ENCODE measurements at places on chromosomes 7 and 10.

- no peak for DNase-seq
Measured at GRCh38 chr7:155440018-155440410, 17.9 kb upstream of the EN2 start.

DNA sequence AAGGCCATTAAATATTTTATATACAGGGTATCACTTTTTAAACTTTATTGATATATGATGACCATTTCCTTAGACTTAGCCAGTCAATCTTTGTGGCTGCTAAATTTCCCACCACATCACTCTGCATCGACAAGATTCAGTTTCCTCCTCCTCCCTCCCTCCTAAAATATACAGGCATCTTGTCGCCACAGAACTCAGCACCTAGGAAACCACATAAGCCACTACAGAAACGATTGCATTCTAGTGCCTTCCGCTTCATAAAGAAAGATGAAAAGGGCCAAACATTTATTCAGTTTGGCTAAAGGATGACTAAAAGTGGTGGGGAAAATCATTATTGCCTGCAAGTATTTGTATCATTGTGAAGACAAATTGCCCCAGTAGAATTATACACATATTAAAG, 30.7 kb downstream of the ERCC6 start:
- peak; percentile 5 for DNase-seq

DNA sequence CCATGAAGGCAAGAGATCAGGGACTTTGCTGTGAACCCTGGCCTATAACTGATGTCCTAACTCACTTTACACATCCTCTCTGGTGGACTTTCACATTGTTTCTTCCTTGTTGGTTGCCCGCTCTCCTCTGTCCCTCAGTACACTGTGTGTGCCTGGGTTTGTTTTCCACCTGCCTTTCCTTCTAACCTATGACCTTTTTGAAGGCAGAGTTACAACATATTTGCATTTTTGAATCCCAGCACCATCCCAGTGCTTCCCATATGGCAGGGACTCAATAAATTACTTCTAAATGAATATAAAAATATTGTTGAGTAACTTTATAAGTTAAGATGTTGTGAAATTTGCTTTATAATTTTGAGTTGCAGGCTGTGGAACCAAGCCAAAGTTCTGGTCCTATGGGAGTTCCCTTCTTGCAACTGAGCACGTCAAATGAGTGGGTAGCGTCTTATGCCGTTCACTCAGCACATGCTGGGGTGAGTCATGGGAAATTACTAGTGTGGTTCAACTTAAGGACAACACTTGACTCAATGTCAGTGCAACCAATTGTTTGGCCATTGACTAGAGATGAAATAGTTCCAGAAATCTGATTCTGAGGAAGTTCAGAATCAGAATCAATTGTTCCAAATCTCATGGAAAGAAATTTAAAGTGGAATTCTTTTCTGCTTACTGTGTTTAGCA, 250.9 kb downstream of the TWIST1 start:
- no peak for DNase-seq

DNA sequence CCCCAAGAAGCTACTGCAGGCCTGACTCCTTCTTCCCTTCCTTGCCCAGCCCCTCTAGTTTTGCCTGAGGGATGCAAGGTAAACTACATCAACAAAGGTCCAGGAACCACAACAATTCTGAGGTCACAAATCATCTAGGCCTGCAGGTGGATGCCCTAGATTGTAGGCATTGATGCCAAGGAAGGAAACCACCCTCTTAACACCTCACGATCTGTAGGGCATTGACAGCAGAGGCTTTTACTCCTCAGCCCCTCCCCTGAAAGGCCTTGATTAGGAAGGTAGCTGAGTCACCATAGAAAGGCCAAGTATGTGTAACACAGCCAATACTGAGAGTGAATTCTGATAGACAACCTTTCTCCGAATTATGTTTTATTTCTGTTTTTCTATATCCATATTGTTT, 46.7 kb upstream of the FAM3C start:
- no peak for DNase-seq

GRCh38 chr7:55556031-55556430, 16.3 kb downstream of the VOPP1 start:
- DNase-seq = no peak

DNA sequence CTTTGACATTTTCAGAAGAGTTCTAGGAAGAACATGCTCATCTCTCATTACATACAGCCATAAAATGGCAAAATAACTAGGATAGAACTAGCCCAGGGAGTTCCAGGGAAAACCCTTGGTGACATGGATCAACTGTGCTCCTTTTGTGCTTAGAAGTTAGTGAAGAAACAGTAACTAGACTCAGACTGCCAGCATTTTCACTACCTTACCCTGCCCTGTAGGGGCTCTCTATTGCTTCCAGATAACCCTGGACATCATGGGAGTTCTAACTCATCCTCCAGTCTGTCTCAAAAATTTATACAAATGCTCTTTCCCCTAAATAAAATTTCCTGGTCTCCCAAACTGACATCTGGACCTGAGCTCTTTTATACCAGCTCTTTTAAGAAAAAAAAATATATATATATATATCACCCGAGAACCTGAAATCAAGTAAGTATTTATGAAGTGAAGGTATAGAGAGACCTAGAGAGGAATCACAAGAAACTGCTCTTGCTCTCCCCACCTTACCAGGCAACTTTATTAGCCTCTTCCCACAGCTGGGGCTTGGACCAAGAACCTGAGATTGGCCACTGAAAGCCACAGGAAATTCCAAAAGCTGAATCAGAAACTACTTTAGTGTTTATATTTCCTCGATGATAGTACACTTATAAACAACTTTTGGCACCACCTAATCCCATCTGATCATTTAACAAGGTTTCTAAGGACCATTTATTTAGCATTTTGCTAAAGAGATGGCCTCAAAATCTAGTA, 101.4 kb downstream of the RELN start:
- DNase-seq = no peak

GRCh38 chr7:99539213-99539811, 12.6 kb downstream of the FAM200A start:
- no peak for DNase-seq

GRCh38 chr7:92740700-92741126, 95.7 kb downstream of the CDK6 start:
- DNase-seq = no peak

GRCh38 chr7:158020706-158021095, 566.9 kb downstream of the PTPRN2 start:
- no peak for DNase-seq

DNA sequence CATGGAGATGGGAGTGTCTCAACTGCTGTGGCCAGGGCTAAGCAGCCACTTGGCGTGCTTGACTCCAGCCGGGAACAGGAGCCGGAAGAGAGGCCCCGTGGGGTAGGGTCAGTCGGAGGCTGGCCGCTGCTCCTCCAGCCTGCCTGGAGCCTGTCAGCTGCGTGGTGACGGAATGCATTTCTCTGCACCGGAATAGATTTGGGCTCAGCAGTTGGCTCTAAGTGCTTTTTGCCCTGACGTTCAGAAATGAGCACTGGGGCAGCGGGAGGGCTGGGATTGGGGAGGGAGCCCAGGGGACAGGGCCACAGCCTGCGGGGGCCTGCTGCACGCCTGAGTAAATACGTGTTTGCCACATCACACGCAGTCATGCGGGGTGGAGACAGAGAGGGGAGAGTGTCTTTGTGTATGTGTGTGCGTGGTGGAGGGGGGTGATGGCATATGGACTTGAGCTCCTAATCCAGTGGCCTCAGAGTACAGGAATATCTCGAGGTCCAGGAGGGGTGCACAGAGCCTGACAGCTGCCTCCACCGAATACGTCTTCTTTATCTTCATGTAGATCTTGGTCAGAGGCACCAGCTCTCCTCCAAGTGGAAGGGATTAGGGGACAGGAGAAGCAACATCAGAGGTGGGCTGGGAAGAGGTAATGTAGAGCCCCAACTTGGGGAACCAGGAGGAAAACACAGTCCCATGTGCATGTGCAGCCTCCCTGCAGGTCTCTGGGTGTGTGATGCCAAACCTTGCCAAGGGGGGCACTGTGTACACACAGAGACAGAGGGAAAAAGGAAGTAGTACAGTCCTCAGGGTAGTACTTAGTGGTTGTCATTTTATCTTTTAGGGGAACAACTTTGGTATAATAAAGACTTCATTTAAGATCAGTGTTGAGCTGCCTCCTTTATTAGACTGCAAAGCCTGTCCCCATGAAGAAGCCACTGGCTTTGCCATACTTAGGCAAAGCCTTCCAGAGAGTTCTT, 151.4 kb downstream of the CDH23 start:
- DNase-seq = peak; percentile 24

DNA sequence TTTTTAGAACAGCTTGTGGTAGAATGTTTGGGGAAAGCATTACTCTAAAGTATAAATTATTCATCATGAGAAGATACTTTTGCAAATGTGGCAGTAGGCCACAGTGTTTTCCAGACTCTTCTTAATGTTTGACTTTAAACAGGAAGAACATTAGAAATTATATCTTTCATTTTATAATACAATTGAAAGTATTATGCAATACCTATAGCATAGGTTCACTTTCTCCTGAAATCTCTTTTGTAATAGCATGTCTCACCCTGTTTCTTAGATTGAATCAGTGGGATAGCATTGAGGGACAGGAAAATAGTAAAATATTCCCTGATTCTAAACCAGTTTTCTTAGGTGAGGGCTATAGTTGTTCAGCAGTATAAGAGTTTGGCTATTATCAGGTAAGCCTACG, 23.1 kb downstream of the ANKIB1 start:
- no peak for DNase-seq

DNA sequence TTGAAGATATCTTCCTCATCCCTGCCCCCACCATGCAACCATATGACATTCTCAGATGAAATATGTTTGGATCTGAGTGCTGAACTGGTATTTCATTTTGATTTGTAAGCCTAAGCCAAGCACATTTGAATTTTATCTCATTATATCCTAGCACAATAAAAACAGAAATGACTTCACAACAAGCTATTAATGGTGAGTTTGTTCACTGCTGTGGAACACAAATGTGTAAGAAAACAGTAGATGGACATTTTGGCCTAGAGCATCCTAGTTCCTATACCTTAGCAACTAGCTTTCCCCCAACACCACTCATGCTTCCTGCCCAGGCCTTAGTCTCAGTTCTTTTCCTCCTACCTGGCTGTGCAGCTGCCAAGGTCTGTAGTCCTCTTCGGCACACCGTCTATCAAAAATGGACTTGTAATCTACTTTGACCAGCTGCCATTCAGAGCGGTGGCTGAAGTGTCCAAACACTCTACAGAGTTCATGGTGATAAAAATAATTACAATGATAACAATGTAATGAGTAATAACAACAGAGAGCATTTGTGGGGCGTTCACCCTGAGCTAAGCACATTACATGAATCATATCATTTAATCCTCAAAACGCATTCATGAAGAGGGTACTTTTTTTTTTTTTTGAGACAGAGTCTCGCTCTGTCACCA, 491.9 kb downstream of the SORCS1 start:
- DNase-seq = no peak

GRCh38 chr10:84348860-84349259, 20.5 kb downstream of the CCSER2 start:
- DNase-seq = no peak

DNA sequence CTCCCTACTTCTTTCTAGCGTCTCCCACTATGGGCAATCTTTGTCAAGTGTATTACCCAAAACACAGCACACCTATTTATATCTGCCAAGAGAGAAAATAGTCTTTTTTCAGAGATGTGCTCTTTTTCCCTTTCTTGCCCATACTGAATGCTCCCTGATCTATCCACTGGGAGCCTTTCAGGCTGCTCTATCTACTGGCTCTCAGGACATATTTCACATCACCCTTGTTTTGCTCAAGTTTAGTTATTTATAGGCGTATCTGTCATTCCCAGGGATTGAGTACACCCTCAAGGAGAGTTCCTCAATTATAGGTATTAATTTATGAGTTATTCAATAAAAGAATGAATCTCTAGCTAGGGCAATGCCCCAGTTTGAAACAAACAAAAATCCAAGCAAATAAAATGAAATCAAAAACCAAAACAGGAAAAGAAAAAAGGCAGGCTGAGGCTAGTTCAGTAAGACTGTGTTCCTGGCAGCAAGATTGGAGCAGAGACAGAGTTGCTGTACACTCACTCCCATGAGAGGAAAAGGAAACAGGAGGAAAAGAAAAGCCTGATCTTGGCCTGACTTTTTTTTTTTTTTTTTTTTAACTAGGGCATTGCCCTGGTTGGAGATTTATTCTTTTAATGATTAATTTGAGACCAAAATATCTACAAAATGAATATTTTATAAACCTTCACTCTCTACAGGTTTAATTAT, 665.9 kb upstream of the PCDH15 start:
- DNase-seq = no peak

- DNase-seq = no peak
Measured at GRCh38 chr10:57699944-57700343, 567.8 kb downstream of the IPMK start.

GRCh38 chr10:62681211-62681940, 123.1 kb upstream of the ADO start:
- DNase-seq = peak; percentile 90

GRCh38 chr7:158098125-158099030, 489.2 kb downstream of the PTPRN2 start:
- no peak for DNase-seq

Data from stimulated activated CD4-positive, alpha-beta T cell treated with anti-CD3 and anti-CD28 coated beads, Interleukin-15, amount 100 ng/mL, for 24 hours (primary cell).